ENCODE measurements at places on chromosomes 11 and 22.

GRCh38 chr22:49148895-49149418 is 678.7 kb downstream of the BRD1 start:
- DNase-seq, result no peak

DNA sequence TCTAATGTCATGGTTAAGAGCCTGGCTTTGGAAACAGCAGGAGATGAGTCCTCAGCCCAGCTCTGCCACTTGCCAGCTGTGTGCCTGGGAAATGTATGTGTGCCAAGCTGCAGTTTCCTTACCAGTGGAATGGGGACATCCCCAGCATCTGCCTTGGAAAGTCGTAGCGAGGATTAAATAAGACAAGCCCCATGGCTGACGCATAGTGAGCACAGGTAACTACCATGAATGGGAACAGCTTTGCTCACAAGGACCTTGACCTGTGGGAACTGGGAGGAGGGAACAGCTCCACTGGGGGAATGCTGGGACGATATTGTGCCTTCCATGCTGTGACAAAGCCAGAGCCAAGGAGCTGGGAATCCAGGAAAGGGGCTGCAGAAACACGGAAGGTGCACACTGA is 2.6 kb upstream of the DSCAML1 start:
- no peak for DNase-seq

DNA sequence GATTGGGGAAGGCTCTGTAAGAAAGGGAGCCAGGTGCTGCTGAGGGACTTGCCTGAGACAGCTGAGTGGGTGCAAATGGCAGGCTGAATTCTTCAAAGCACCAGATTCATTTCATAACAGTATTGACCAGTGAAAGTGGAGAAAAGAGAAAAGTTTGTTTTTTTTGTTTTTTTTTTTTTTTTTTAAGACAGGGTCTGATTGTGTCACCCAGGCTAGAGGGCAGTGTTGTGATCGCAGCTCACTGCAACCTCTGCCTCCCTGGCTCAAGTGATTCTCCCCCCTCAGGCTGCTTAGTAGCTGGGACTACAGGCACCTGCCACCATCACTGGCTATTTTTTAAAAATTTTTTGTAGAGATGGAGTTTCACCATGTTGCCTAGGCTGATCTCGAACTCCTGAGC is 494.0 kb downstream of the MIAT start:
- no peak for DNase-seq

DNA sequence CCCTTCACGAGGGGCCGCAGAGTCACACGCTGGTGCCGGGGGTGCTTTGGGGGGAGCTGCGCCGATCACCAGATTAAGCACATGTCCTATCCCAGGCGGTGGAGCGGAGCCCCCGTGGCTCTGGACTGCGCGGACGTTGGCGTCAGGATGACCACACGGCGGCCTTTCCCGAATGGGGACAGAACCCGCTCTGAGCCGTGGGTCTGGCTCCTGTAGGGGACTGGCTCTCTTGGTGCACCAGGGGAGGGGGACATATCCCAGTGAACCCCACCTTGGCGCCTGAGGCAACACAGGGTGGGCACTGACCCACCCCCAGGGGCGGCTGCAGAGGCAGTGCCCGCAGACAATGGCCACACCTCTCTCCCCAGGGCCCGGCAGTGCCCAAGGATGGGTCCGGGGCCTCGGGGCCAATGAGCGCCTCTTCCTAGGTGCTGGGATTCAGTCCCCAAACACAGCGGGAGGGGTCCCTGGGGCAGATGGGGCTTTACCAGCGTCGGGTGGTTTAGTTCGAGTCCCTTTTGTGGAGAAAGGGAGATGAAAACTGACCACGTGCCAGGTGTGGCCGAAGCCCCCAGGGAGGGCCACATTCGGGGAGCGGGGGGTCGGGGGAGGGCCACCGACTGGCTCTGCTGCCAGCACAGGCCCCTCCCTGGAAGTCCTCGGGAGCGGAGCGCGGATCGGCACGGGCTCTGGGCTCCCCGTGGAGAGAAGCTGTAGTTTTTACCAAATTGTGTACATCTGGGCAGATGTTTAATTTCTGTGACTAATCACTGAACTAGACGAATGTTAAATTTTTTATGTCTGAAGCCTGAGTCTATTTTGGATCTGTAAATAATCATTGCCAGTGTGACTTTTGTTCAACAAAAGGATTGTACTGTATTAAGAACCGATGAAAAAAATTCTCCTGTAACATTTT is 58.9 kb downstream of the GRAMD4 start:
- DNase-seq, result no peak

DNA sequence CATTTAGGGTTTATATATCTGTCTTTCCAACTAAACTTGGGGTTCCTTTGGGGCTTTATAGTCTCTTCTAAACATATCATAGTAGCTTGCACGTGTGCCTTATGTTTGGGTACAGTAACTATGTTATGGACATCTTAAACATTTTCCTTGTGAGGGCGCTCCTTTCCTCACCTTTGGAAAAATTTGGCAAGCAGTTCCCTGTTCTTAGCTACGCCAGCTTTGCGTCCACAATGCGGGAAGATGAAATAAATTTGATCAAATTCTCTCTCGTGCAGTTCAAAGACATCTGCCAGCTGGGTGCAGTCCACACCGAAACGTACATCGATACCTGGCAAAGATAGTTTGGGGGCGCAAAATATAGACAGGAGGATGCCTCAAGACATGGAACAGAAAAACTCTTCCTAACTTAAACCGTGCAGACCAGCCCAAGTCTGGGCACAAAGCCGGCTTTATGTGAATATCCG is 548 bp downstream of the FDXACB1 start:
- no peak for DNase-seq

DNA sequence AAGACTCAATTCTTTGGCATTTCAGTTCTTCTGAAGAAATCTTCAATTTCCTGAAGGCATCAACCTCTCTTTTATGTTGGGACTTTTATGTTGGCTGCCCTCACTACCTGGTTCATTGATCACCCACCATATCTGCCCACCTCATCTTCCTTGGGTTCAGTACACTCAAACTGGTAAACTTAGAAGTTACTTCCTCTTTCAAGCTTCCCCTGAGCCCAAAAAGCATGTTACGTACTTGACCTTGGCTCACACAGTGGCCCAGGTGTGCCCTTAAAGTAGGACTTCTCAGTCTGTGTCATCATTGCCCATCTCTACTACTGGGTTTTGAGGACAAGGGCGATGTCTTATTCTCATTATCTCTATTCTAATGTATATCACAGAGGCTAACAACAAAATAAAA is 86.1 kb downstream of the GRIA4 start:
- no peak for DNase-seq

GRCh38 chr11:6321961-6322362 is 1.7 kb upstream of the CAVIN3 start:
- no peak for DNase-seq

DNA sequence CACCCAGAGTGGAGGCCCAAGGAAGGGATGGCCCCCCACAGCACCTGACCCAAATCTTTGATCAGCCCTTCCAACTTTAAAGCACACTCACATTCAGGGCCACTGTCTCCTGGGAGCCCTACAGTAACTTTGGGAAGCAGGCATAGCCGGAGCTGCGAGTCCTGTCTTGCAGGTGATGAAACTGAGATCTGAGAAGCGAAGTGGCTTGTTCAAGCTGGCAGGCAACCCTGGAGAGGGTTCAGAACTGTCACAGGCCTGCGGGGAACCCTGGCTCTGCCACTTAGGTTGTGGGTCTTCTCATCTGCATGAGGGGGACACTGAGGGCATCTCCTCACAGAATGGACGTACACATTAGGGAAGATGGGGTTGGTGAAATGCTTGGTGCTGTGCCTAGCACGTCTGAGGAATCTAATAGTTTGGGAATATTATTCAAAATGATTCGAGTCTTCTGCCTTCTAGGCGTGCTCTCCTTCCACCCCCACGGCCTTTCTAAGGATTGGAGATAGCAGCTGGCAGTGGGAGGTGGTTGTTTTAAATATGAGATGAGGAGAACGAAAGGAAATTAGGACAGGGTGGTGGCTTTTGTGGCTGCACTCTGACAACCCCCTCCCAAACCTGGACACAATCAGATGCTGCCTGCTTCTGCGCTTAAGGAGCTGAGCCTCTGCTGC is 18.8 kb upstream of the SUN2 start:
- DNase-seq, result no peak

DNA sequence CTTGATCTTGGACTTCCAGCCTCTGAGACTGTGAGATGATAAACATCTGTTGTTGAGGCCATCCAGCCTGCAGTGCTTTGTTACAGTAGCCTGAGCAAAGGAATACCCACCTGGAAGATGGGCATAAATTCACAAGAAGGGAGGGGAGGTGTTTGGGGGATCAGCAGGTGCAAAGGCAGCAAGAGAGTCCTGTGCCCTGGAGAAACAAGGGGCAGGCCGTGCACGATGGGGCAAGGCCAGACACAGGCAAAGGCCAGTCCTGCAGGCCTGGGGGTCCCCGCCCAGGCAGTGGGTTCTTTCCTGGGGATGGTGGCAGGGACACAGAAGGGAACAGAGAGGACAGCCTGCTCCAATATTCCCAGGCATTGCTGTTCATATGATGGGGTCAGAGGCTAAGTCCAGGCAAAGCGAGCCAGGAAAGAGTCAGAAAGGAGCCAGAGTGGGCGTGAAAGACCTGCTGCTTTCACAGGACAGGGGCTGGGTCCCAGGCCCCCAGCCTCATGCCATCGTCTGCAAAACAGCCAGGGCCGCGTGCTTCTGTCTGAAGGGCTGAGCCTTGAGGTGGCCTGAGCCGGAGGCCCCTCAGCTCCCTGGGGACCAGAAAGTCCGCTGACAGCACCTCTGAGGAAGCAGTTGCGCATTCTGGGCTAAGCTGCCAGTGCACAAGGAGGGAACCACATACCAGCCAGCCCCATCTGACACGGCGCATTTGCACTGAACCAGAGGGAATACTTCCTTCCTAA is 48.8 kb downstream of the MYEOV start:
- no peak for DNase-seq

- no peak for DNase-seq
Observed at GRCh38 chr11:110759972-110760381, 47.7 kb upstream of the ARHGAP20 start.

DNA sequence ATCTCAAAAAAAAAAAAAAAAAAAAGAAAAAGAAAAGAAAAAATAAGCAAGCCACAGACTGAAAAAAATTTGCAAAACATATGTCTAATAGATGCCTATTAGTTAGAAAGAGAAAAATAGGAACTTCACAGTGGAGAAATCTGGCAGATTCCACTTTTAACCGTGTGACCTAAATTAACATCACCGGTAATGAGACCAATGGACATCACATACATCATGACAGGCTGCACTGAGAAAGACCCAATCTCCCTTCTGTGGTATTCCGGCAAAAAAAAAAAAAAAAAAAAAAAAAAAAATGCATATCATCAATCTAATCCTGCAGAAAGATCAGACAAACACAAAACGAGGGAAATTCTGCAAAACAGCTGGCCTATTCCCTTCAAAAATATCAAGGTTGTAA is 46.7 kb upstream of the CECR2 start:
- DNase-seq, result no peak

GRCh38 chr11:76444065-76444383 is 794 bp upstream of the EMSY start:
- DNase-seq, result no peak

GRCh38 chr11:113444502-113445123 is 30.6 kb downstream of the DRD2 start:
- no peak for DNase-seq

DNA sequence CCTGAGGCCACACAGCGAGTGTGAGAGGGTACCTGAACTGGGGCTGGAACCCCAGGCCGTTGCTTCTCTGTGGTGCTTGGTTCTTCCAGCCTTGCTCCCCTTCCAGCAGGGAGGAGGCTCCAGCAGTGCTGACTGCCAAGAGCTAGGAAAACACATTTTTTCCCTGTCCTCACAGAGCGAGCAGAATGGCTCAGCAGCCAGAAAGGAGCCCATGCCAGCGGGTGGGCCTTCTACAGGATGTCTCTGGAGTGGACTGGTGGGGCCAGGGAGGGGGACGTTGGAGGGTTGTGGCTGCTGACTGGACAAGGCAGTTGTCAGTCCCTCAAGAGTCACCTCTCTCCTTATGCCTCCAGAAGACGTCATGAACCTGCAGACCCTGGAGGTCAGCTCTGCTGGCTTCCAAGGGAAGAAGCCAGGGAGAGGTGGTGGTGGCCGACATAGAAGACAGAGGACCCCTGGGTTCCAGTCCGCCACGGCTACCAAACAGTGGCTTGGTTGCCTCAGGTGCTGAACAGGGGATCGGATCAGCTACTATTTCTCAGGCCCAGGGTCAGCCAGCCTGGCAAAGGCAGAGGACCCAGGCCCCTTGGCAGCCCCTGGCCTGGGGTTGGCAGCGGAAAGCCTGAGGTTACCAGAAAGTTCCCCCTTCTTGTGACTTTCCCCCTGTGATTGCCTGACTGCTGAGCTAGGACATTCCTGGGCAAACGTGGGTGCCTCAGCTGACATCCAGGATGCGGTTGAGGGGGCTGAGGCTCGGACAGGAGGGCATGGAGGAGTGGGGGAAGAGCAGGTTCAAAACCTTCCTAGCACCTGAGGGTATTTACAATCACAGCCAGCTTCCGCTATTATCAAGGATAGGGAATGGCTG is 3.7 kb downstream of the MAFF start:
- DNase-seq, result no peak

GRCh38 chr11:88886796-88887195 is 179.0 kb downstream of the GRM5 start:
- peak; percentile 52 for DNase-seq

GRCh38 chr22:30867746-30868662 is 100.6 kb downstream of the MORC2 start:
- DNase-seq, result no peak

GRCh38 chr22:28139516-28139915 is 220.5 kb upstream of the PITPNB start:
- DNase-seq, result no peak

- DNase-seq, result no peak
Observed at GRCh38 chr11:14290422-14290821, 68.6 kb downstream of the RRAS2 start.

GRCh38 chr22:27780161-27780575 is 21.4 kb downstream of the MN1 start:
- DNase-seq, result no peak

GRCh38 chr22:20457506-20458240 is 20.0 kb upstream of the SCARF2 start:
- DNase-seq, result no peak

DNA sequence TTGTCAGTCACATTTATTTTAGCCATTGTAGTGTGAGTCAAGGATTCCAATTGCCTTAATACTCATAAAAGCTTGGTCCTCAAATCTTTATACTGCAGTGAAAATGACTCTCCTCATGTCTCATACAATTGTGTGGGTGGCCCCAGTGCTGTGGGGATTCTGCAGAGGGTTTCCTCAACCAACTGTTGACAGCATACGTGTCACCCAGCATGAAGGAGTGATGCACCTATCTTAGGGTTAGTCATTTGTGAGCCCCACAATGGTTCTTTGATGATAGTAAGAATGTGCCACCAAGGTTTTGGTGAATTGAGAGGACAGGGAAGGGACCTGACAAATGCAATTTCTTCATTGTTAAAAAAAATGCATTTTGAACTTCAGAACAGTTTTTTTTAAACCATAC is 1046.2 kb downstream of the OPCML start:
- no peak for DNase-seq

- no peak for DNase-seq
Observed at GRCh38 chr11:117528097-117528721, 200.6 kb downstream of the CEP164 start.

- no peak for DNase-seq
Observed at GRCh38 chr22:43267981-43268660, 75.1 kb downstream of the SCUBE1 start.

All from NT2/D1 (cell line).